Nucleus accumbens (tissue), 56 donors: ENCODE measurements at places on chromosomes 5 and 9.

- no peak for DNase-seq
These were observed 76.0 kb upstream of the RASA1 start for GRCh38 chr5:87191645-87192044.

GRCh38 chr9:135550344-135550918, 4.5 kb downstream of the OBP2A start:
- DNase-seq: no peak

DNA sequence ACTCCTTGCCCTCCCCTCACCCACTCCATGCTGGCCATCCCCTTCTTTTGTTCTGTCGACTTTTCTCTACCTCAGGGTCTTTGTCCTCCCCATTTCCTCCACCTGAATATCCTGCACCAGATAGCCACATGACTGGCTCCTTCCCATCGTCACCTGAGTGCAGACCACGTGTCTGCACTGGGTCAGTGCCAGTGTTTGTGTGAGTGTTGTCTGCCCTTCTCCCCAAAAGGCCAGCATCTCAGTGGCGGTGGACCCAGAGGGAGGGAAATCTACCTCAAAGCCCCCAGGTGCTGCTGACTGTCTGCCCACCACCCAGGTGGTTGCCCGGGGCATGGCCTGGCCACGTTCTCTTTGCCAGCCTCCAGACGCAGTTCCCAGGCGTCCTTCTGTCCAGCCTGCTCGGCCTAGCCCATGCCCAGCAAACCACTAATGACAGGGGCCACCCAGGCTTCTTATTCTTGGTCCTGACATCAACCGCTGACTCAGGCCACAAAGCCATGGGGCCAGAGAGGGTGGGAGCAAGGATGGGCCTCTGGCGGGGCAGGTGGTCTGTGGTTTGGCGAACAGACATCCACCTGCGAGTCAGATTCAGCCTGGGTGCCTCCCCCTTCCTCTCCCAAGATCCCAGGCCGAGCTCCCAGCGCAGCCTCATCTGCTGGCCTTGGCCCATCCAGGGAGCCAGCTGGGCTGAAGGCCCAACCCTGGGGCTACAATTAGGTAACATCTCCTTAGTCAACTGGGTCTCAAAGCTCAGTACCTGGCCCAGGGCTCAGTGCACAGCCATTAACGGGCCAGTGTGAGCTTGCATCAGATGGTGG, 5.5 kb upstream of the NINJ1 start:
- DNase-seq: no peak

DNA sequence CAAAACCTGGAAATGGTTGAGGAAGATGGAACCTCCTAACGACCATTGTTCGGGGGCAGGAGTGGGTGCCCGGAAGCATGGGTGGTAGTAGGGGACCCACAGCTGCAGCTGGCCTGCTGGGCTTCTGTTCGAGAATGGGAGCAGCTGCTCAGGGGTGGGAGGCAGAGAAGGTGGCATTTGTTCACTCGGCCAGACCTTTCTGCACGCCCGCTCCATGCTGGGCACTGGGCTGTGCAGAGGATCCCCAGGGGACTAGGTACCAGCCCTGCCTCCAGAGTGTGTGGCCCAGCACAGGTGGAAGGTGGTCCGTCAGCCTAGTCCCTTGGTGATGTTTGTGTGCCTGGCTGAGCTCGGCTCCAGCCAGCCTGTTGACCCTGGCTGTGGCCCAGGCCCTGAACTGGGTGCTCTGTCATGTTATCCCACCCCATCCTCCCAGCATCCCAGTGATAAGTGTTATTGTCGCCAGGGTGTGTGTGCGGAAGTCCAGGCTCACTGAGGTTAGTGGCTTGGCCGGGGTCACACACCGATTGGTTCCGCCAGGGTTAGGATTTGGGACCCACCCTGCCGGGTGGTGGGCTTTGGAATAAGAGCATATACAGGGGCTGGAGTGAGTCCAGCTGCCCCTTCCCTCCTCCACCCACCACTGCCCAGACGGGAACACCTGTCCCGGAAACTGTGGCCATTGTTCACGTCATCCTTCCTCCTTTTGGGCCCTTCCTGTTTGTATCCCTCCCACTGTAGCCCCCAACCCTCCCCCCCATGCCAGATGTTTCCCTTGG, 4.8 kb downstream of the N4BP3 start:
- DNase-seq: no peak

DNA sequence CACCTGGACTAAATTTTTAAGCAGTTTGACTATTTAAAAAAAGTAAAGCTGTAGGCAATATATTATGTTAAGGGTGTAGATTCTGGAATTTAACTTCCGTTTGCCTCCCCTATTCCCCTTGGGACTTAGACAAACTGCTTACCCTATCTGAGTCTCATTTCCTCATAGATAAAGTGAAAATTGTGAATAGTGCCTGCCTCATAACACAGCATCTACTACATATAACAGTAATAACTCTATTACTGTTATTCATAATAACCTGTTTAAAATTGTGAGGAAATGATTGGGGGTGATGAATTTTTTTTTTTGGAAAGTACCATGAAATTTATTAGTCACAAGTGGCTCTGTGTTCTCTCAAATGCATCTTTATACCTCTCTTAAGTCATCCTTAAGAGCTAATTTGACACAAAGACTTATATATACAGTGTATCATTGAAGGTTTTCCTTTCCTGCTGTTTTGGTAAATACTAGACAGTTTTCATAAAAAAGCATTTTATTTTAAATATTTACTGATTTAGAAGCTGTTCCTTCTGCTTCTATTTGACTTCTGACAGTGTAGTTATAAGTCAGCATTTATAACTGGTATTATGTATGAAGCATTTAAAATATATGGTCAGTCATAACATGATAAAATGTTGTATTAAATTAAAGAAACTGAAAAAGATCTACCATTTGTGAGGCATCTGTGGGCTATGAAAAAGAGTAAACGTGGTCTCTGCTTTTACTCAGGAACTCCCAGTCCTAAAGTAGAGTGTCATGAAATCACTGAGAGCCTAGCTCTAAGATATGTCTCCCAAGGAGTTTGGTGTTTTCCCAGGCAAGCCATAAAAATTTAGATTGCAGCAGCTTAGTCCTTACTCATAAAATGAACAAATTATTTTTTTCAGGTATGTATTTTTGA, 46.4 kb downstream of the MCCC2 start:
- no peak for DNase-seq

DNA sequence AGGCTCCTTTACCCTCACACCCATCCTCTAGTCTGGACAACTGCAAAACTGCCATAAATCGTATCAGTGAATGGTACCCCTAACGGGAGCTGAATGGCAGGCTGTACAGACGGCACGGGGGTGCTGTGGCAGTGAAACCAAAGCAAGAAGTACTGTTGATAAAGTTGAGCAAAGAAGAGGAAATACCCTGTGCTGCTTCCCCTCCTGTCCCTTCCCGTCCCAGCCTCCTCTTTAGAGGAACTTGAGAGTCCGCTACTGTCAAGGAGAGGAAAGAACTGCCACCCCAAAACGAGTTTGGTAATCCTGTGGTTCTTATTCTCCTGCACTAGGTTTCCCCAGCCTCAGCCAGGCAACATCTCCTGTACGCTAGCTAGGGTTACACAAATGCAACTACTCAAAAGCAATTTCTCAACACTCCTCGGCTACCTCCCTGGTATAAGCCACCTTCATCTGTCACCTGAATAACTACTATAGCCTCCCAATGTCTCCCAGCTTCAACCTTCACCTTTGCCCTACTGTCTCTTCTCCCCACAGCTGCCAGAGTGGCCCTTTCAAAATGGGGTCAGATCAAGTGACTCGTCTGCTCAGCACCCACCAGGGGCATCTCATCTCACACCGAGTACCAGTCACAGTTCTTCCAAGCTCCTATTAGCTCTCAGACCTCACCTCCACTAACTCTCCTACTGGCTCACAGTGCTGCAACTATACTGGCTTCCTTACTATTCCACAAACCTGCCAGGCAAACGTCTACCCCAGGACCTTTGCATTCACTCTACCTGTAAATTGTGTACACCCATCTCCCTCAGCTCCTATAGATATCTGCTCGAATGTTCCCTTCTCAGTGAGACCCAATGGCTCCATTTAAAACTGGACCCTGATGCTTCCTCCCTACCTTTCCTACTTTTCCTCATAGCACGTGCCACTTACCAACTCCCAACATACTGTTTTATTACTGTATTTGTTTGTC, 4.1 kb downstream of the GLRX start:
- DNase-seq: no peak

GRCh38 chr9:114456929-114457328, 48.3 kb downstream of the WHRN start:
- DNase-seq: no peak

DNA sequence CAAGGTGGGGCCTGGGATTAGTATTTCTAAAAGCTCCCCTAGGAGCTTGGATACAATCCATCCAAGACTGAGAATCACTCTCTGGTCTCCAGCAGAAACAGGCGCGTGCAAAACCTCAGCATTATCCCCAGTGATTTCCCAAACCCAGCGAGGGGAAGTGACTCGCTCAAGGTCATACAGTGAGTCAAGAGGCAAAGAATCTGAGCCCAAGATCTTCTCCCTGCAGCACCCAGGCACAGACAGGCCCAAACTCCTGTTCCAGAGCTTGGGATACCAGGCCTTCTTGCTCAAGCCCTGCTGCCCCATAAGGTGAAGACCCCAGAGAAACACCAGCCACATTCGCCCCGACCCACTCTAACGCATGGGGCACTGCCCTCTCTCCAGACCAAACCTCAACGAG, 33.2 kb downstream of the SHB start:
- DNase-seq: no peak

DNA sequence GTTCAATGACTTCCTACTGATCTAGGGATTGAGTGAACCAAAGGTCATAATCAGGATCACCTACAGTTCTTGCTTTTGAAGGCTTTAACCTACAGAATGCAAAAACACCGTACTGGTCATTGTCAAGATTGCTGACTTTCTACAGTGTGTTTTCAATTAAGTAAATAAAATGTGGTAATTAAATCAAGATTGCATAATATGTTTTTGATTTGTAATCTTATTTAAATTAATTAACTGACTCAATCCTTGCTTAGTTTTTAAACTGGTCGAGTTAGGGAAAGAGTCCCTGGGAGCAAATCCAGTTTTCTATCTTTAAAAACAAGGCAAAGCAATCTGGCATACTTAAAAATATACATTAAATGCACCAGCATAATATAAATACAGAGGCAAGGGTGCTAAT, 125.9 kb downstream of the NFIB start:
- DNase-seq: no peak
